Astrocyte of the cerebellum (primary cell): ENCODE measurements at places on chromosomes 6 and 20.

DNA sequence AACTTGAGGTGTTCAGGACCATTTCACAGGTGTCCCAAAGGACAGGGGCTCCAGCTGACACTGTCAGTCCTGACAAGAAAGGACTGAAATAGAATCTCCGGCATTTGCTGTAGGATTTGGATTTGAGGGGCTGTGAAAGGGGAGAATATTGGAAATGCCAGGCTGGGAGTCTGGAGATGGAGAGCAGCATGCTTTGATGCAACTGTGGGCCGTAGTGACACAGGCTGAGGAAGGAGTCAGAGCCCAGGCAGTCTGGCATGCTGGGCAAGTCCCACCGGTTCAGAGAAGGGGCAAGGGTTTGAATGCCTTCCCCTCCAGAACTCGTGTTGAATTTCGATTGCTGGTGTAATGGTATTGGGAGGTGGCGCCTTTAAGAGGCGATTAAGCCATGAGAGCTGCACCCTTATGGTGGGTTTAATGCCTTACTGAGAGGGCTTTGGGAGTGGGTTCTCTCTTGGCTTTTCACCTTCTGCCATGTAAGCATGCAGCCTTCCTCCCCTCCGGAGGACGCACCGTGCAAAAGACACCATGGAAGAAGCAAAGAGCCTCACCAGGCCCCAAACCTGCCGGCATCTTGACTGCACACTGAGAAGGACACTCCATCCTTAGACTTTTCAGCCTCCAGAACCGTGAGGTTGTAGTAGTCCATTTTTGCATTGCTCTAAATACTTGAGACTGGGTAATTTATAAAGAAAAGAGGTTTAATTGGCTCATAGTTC, 9.4 kb upstream of the PYGB start:
- no peak for DNase-seq

GRCh38 chr20:49268600-49269365, 9.1 kb downstream of the ZNFX1 start:
- no peak for DNase-seq

DNA sequence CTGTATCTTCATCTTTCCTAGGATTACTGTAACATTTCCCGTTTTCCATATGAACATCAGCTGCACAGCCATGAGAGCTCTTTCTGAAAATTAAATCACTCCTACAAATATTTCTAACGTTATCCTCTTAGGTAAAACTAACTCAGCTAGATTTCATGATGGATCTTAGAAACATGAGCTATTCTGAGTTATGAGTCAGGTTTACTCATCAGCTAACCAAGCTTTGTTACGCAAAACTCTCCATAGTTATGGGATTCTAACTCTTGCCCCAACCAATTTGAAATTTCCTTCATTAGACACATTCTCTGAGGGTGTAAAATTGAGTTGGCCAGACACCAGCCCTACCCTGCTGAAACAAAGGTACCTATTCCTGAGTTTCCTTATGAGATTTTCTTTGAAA, 14.0 kb downstream of the DEFB110 start:
- DNase-seq: peak; percentile 2

DNA sequence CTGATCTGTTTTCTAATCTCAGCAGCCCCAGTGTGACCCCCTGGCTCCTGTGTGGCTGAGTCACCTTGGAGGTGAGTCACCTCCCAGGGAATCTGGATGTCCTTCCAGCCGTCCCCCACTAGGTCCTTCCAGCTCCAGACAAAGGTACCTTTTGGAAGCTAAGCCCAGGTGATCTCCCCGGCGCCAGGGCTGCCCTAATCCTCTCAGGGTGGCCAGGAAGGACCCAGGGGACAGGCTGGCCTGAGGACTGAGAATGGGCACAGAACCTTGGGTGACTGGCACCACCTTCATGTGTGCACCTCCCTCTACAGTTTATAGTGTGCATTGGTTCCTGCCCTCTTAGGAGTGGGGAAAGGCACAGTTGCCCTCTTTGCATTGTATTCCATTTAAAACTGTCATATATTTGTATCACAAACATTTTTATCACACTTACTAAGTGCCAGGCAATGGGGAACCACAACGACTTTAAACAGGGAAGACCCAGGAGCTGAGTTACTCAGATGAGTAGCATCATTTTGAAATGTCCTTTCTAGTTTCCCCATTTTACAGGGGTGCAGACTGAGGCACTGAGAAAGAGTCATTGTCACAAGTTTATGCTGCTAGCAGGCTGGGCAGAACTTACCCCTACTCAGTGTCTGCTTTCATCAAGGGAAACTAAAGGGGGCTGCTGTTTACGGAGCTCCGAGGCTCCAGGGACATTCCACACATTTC, 2.6 kb upstream of the BPIFB4 start:
- no peak for DNase-seq

GRCh38 chr20:51389543-51390264, 152.8 kb downstream of the NFATC2 start:
- DNase-seq: no peak

DNA sequence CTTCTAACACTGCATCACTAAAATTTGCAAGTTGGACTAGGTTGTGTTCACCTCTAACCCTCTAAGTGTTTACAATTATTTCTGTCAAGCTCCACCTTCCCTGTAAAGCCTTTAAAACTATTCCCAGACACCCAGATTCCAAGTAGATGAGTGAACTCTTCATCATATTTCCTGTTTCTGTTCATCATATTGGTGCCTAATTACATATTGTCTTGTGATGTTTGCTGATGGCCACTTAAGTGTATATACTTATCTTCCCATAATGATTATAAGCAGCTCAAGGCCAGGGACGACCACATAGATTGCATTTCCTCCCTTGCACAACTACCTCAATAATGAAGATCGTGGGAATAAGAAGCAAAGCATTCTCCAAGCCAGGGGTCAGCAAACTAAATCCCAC, 16.8 kb downstream of the TNFRSF21 start:
- DNase-seq: no peak

DNA sequence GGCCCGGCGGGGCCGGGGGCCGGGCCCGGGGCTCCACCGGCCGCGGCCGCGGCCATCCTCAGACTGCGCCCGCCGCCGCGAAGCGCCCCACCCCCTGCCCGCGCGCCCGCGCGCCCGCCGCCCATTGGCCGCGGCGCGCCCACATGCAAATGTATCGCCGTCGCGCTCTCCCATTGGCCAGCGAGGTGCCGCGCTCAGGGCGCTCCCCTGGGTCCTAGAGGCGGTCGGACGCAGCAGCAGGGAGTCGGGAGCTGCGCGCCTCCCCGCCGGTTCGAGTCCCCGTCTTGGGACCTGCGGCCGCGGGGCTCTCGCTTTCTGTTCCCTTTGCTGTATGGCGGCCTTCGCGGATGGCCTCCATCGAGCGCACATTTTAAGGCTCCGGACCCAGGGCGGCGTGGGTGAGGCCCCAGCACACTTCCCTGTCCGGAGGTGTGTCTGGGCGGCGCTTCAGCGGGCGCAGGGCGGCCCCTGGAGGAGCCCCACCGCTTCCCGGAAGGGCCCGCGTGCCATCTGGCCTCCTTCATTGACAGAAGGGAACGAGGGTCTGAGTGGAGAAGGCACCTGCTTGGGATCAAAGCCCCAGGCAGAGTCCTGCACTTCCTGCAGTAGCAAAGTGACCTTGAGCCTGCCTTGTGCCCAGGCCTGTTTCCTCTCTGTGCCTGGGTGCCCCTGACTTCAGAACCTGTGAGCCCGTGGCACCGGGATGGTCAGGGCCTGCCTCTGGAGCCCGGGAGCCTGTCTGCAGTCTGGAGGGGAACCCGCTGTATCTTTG, at the start of gene CABLES2:
TSS of gene CABLES2 (minus strand) at position 65 of the 772 bp plus-strand sequence. CDS start at position 56, 9 bp downstream.
- peak; percentile 76 for DNase-seq

DNA sequence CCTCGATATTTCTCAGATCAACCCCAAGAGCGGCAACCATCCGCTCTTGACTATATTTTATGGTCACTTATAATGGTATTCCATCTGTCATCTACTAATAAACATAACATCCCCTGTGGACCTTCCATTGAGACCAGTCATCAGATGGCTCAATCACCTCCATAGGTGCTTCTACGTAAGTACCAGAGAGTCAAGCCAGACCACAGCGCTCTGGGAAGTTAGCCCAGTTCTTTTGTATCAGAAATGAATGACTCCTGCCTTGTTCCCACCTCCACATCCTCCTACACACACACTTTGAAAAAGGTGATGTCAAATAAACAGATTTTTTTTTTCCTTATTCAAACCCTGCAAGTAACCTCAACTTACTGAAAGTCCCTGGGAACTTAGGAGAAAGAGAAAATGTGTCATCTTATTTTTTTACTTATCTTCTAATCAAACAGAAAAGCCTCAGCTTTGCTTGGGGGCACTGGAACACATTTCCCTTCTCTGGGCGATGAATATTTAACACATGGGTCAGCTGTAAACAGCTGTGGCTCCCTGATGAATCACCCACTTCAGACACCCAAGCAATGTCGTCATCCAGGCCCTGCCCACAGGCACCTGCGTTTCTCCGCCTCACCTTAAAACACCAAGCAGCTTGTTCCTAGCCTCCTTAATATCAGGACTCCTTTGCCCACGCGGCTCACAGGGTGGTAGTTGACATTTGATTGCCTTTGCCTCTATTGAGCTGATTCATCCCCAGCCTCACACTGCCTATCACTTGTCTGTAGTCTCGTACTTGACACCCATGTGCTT, 121.4 kb upstream of the LY86 start:
- DNase-seq: no peak

DNA sequence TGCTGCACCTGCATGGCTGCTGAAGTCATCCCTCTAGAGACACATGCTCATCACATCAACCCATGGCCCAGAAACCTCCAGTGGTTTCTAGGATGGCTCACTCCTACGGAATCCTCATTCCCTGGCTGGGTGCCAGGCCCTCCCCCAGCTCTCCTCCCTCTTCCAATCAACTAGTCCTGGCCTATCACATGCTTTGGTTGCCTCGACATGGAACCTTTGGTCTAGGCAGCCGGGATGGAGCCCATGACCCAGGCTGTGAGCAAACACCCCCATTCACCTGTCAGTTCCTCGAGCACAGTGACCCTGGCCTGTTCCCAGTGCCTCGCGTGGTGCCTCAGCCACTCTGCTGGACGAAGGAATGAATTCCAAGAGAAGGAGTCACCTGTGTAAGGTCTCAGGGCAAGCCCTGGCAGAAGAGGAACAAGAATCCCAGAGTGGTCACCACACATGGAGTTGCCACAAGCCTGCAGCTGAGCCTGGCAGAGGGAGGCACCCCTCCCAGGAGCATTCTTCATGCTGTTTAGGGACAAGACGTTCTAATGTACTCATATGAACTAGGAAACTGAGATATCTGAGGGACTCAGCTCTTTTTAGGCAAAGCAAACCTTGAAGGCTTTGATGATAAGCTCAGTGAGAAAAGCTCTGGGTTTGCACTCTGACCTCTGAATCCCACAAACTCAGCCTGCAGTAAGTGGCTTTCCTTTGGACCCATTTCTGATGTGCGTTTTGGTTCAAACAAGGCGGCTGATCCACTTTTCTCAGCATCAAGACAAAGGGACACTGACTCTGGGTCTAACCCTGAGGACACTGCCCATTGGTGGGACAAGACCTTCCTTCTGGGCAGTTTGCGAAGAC, 40.2 kb downstream of the PPP1R3G start:
- DNase-seq: no peak

GRCh38 chr6:259316-259715, 33.0 kb upstream of the DUSP22 start:
- no peak for DNase-seq

GRCh38 chr20:58666702-58667101, 15.6 kb downstream of the STX16 start:
- no peak for DNase-seq

DNA sequence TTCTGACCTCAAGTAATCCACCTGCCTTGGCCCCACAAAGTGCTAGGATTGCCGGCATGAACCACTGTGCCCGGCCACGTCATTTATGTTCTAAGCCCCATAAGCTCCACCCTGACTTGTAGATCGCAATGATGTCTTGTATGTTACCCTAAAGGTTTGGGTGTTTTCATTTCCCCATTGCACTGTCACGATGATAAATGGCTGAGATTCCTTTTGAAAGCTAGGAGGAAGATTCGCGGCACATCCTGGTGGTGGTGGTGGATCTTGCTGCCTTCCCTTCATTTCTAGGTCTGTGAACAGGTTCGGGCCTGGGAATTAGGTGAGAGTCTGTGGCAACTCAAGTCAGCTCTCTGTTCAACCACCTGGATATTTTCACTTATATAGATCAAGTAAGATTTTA, 28.3 kb downstream of the MUC22 start:
- no peak for DNase-seq

GRCh38 chr20:36703530-36703929, 42.4 kb downstream of the NDRG3 start:
- DNase-seq: no peak

DNA sequence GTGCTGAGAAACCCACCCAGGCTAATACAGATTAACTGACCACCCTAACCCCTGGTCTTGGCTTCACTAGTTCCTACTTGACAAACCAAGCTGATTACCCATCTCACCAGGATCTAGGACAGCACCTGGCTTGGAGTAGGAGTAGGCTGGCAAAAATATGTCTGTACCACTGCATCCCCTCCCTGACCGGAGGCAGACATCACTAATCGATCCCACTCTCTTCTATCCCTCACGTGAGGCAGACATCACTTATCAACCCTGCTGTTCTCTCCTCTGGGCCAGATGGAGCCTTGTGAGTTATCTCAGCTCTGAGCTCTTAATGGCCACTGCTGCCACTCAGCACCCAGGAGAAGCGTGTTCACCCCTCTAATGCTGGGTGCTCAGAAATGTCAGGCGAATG, 324.3 kb downstream of the CDH4 start:
- no peak for DNase-seq

GRCh38 chr6:42624601-42625000, 60.8 kb downstream of the UBR2 start:
- DNase-seq: no peak

DNA sequence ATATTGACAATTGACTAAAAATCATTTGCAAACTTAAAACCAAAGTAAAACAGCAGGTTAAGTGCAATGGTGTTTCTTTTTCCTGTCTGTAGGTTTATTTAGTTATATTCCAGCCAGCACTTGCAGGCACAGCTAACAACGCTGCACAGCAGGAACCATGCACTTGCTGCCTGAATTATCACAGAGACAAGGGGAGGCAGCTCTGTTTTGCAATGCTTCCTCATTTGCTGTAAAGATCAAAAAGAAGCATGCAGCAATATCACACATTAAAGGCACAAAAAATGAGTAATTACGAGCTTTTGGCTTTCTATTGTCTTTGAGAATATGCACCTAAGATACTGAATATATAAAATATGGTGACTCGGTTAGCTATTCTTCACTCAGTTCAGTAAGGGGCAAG, 241.9 kb downstream of the EPHA7 start:
- DNase-seq: no peak
